Aorta (tissue), 5 donors: ENCODE measurements at places on chromosomes 3 and 15. TPM values are rescaled to one million over a fixed set of nuclear protein-coding genes. Genes with fewer than 3 reads are reported as not detected.

ATP13A5 gene
- total RNA-seq, result not detected

TRPM7 gene
- total RNA-seq, result 41.0 TPM

CD276 gene
- total RNA-seq, result 67.9 TPM

LSMEM2 gene
- total RNA-seq, result not detected

DPH3 gene
- 19.7 TPM for total RNA-seq

ARPP21 gene
- 3.0 TPM for total RNA-seq

EFHB gene
- total RNA-seq, result 3.0 TPM

SYNPR gene
- not detected for total RNA-seq

TM4SF18 gene
- 9.0 TPM for total RNA-seq

GOLGA8Q gene
- total RNA-seq, result 5.7 TPM

ACOX2 gene
- total RNA-seq, result 31.5 TPM

CCDC13 gene
- total RNA-seq, result 1.3 TPM

PPIP5K1 gene
- 53.7 TPM for total RNA-seq

DNA sequence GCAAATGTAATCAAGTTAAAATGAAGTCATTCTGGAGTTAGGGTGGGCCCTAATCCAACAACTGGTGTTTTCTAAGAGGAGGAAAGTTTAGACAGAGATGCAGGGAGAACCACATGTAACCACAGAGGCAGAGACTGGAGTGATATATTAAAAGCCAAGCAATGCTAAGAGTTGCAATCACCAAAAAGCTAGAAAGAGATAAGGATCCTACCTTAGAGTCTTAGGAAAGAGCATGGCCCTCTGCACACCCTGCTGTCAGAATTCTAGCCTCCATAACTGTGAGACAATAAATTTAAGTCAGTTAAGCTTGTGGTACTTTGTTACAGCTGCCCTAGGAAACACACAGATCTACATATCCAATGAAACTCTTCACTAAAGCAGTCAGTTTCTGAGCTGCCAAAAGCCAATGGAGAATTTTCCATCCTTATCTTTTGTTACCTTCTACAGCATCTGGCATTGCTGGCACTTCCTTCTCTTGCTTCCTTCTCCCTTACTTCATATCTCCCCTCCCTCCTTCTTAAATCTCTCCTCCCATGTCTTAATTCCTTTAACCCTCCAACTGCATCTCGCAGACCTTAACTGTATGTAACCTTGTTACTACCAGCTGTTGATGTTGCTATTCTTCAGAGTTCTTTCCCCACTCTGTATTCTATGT lies 11.2 kb downstream of the DCBLD2 start:
- DNase-seq, result no peak

- peak; percentile 95 for DNase-seq
Observed at GRCh38 chr15:40069178-40070165, 30.5 kb upstream of the SRP14 start.

GRCh38 chr15:94478763-94479162 lies 247.4 kb downstream of the MCTP2 start:
- DNase-seq, result no peak

GRCh38 chr3:72185549-72186399 lies 400.8 kb upstream of the PROK2 start:
- no peak for DNase-seq

DNA sequence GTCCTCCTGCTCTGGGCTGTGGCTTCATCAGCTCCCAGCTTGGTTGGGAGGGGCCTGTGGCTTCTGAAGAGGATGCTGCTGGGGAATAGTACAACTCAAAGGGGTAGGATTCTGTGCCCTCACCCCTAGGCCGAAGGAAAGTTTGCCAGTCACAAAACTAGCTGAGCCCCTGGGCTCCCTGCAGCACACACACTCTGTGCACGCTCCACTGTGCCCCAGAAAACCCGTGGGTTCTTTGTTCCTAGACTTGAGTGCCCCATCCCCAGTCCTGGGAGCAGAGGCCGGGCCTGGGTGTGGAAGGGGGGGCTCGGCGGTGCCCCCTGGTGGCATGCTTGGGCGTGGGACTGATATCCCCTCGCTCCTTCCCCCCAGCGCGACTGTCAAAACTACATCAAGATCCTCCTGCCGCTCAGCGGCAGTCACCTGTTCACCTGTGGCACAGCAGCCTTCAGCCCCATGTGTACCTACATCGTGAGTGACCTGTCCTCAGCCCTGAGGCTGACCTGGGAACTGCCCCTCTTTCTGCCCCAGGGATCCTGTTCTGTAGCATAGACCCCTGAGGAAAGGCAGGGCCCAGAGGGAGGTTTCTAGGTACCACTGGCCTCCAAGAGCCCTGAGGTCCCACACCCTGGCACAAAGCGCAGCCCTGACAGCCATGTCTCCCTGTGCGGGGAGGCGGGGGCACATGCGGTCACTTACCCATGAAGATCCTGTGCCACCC lies 14.2 kb downstream of the CIB1 start:
- DNase-seq, result no peak

DNA sequence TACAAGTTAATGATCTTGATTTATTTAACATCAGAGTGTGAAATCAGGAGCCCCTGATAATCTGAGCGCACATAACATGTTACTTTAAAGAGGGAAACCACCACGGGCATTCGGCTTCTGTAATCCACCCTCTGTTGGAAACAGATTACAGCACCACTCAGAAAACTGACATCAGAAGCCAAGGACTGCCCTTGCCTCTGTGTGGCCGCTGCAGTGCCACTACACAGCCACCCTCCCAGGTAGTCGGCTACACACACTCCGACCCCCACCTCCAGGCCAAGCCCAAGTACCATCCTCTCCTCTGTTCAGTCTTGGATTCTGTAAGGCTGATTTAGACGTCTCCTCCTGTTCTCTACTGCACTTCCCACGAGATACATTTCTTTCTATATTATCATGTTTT lies 251.7 kb downstream of the GABRB3 start:
- no peak for DNase-seq

DNA sequence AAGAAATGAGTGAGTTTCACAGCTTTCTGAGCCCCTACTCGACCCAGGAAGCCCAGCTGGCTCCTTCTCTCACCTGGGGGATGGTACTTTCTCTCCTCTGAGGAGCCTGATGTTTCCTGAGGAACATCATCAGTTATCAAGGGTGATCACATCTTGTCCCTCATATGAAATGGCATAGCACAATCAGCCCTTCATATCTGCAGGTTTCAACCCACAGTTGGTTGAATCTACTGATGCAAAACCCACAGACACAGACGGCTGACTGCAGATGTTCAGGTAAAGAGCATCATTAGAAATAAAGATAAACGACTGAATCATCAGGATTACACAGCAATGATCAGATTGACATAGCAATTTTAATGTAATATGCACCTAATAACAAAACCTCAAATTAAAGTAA lies 93.6 kb upstream of the OSTN start:
- no peak for DNase-seq

DNA sequence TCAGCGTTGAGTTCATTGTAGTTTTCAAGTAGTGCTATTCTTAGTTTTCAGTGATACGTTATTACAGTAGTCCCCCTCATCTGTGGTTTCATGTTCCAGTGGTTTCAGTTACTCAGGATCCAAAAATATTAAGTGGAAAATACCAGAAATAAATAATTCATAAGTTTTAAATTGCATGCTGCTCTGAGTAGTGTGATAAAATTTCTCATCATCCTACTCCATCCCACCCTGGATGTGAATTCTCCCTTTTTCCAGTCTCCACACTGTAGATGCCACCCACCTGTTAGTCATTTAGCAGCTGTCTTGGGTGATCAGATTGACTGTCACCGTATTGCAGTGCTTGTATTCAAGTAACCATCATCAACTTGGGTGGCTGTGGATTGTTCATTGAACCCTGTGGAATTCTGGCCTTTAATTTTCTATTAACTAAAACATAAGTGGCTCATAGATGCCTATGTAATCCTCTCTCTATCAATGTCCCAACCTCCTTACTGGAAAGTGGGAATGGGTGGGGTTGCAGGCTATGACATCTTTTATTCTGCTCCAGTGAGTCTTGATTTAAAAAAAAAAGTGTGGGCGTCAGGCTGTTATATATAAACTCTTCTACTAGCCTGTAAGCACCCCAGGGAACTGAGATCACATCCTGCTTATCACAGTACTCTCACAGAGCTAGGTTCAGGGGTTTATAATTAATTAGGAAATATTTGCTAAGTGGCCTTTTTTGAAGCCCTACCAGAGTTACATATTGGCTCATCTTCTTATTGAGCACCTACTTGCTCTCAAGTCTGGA lies 97.5 kb downstream of the CFAP20DC start:
- DNase-seq, result no peak

GRCh38 chr3:117587416-117587815 lies 877.8 kb downstream of the TUSC7 start:
- no peak for DNase-seq

GRCh38 chr15:33894193-33894592 lies 74.1 kb upstream of the CHRM5 start:
- no peak for DNase-seq

DNA sequence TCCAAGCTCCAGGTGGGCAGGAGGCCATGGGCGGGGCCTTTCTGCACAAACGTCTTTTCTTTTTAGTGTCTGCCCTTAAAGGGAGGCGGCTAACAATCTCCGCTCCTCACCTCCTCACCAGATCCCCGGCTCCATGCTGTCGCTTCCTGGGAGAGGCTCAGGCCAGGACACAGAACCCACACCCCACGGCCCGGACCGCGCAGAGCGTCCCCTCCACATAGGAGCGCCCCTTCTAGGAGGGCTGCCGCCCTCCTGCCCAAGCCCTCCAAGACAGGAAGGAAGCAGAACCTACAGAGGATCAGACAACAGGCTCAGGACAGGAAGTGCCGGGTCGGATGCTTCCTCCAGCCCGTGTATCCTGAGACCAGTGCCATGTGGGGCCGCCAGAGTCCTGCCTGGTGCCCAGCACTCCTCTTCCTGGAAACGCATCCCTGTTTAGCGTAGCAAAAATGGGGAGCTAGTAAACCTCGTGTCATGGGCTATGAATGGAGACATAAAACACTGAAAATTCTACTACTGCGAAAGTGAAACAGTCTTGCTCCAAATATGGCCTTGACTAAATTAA lies 83.2 kb upstream of the ATP10A start:
- no peak for DNase-seq

- no peak for DNase-seq
Observed at GRCh38 chr15:82731527-82731926, 21.9 kb upstream of the AP3B2 start.

- no peak for DNase-seq
Observed at GRCh38 chr3:63891518-63891917, 20.7 kb downstream of the SCAANT1 start.

GRCh38 chr3:127750226-127751031 lies 71.9 kb downstream of the MGLL start:
- DNase-seq, result no peak

DNA sequence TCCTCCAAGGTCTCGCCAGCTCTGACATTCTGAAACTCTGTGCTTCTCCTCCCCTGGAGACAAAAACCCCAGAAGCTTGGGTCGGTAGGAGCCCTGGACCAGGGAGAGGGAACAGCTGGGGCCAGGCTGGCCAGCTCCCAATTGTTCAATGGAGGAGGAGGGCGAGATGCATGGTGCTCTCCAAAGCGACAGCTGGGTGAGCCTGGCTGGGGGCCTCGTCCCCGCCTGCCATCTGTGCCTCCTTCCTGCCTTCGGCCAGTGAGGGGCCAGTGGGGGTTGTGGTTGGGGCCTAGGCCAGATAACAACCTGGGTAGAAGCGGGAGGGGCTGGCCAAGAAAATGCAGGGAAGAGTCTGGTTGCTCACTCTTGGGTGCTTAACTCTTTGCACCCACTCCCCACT lies 79.4 kb downstream of the CORO2B start:
- no peak for DNase-seq
